Smooth muscle cell of the brain vasculature (primary cell): ENCODE measurements at places on chromosomes 6 and 20.

- no peak for DNase-seq
Measured at GRCh38 chr20:1225263-1225782, 521 bp upstream of the RAD21L1 start.

GRCh38 chr6:152050451-152051195, 243.1 kb downstream of the ESR1 start:
- no peak for DNase-seq

DNA sequence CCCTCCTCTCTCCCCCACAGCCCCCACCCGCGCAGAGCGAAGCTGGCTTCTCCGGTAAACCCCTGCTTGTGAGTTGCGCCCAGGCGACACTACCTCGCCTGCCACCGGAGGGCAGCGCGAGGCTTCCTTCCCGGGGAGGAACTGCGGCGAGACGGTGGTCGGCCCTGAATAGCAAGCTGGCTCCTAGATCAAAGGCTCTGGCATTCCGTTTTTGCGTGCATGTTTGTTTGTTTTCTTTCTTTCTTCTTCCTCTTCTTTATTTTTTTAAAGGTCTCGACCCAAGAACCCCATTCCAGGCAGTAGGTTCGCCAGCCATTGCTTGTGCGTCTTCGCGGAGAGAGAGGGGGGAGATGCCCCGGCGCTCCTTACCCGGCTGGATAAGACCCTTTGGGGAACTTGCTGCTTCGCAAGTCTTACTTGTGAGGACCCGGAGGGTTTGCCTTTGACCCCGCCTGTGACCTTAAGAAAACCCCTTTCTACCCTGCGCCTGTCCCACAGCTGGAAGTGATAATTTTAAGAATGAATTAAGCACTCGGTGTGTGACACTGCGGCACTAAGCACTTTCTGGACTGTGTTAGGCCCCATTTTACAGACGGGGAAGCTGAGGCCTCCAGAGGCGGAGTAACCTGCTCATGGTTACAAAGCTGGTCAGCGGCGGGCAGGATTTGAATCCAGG, 92.7 kb upstream of the SIRPA start:
- no peak for DNase-seq

DNA sequence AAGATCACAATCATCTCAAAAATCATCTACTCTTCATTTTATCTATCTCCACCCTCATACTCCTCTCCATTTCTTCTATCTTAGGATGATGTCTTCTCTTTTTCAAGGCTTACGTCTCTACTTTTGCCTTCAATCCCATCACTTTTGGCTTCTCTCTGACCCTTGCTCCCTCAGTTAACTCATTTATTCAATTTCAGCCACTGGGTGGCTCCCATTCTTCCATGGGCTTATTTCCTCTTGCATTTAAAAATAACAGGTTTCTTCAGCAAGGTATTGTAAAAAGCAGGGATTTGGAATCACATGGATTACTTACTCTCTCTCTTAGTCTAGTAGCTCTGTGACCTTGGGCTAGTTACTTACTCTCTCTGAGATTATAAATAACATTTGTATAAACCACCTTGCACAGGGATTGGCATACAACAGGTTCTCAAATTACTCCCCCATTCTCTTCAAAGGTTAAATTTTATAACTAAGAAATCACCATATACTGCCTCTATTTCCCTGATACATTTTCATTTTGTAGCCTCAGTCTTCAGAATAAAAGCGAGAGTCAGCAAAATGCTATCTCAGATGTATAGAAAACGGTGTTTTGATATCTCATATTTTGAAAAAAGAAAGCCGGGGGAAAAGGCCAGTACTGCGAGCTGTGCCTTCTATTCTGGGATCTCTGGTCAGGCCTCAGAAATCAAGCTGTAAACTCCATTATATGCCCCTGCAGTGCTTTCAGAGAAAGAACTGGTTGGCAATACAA, 5.5 kb downstream of the ZSCAN12 start:
- DNase-seq: no peak

DNA sequence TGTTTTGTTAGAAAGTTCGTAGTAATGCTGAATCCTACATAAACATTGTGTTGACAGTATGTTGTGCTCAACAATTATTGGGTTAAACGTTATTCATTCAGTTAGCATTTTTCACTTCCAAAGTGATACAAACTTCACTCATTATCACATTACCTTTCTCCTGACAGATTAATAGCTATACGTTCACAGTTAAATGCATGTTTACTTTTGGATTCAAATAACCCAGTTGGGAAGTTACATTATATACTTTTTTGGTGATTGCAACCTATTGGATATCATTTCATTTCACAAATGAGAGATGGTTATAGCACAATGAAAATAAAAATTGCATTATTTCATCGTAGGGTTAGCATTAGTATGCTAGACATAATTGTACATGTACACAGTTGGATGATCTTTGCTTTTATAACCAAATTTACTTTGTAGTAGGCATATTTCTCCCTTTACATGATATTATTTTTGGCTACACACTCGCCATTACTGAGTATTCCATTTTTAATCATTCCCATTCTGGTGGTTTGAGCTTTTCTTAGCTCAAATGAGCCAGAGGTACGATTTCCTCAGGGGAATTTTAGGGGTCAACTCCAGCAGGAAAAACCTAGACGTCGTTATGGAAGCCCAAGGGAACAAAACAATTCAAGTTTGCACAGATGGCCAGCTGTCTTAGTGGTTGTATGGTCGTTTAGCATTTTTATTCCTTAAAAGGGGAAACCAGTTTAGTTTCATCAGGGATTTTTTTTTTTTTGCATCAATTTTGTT, 2.1 kb upstream of the HIVEP1 start:
- DNase-seq: no peak

DNA sequence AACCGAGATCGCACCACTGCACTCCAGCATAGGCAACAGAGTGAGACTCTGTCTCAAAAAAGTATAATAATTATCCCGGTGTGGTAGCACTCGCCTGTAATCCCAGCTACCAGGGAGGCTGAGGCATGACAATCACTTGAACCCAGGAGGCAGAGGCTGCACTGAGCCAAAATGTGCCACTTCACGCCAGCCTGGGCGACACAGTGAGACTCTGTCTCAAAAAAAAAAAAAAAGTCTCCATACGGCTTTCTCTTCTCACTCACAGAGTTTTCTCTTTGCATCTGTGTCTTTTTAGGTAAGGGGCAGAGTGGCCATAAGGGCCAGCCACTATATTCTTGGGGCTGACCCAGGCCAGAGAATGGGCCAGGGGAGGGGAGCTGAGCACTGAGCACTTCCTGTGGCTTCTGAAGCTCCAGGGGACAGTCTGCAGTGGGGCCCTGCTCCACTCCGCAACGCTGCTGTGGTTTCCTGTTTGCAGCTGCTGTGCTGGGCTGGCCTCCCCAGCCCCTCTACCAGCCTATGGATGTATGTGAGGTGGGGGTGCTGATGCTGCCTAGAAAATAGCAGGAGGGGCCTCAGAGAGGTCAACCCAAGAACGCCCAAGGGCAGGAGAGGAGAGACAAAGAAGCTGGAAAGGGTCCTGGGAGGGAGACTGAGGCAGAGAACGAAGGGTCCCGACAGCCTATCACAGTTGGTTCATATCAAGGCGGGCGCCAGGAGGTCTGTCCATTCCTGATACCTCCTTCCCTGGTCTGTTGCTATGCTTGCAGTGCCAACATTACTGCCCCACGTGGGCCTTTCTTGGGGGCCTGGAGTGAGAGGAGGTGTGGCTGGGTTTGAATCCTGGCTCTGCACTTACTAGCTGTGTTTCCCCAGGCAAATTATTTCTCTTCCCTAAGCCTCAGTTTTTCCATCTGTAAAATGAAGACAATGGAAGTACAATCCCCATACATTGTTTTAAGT, 16.0 kb downstream of the SLA2 start:
- DNase-seq: no peak

- DNase-seq: no peak
Measured at GRCh38 chr6:56372406-56372995, 125.1 kb upstream of the COL21A1 start.

- DNase-seq: peak; percentile 77
Measured at GRCh38 chr6:125507987-125508655, 206.4 kb upstream of the HDDC2 start.

DNA sequence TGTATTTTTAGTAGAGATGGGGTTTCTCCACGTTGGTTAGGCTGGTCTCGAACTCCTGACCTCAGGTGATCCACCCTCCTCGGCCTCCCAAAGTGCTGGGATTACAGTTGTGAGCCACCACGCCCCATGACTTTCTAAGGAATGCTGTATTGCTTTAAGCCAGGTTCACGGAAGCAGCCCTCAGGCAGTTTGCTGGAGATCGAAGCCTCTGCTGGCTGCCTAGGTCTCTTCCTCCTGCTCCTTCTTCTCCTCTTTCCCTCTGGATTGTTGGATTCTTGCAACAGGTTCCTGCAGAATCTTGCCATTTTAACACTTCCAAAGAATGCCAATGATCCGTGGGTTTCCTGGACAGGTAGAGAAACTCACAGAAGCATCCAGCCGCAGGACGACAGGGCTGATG, 29.3 kb upstream of the B4GALT5 start:
- DNase-seq: no peak

DNA sequence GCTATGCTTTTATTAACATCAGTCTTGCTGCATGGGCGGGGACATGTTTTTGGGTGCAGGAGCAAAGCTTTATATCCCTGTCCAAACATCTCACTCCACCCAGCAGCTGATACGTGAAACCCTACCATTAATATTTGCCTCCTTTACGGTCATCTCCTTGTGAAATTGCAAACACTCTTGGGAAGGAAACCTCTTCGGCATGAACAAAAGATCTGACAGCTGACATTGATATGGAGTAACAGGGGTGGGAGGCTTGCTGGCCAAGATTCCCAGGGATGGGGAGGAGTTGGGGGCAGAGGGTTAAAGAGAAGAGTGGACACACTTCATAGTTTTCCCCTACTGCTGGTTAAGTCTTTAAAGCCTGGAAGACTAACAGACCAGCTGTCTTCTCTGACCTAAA, 22.2 kb upstream of the VEGFA start:
- no peak for DNase-seq

DNA sequence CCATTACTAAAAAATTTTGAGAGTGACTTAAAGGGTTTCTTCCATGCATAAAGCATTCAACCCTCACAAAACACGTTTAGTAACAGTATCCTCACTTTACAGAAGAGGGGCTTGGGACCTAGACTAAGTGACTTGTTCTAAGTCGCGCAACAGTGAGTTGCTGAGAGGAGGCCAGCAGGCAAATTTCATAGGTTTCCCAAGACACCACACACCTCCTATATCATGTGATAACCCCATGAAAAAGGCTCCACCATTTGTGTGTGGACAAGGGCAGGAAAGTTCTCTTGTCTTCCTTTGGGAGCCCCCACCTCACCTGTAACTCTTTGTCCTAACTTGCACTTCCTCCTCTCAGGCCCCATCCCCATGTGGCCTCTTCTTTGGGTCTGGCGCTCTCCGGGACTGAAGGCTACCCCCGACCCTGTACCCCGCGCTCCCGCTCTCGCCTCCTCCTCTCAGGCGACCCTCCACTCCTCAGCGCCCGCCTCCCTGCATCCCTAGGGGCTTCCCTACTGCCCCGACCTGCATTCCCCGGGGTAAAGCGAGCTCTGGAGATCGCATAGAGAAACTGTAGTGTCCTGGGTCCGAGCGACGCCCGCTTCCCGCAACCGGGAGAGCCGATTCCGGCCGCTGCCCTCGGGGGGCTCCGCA, 392 bp downstream of the PSMB8 start:
- DNase-seq: no peak

GRCh38 chr6:118708055-118708454, 56.7 kb upstream of the CEP85L start:
- DNase-seq: no peak
